A549 treated with ZK216348 at 1 μM for 4 hours (cell line): ENCODE measurements at places on chromosomes 3 and 15. TPM values are rescaled to one million over a fixed set of nuclear protein-coding genes. Genes with fewer than 3 reads are reported as not detected.

RTF1 gene
- 16.4 to 27.7 TPM (median 20.7 TPM) in 5 replicates for total RNA-seq

RBMS3 gene
- total RNA-seq, result 0.47 to 1.1 TPM (median 0.56 TPM) in 5 replicates

LRTM1 gene
- not detected in 5 replicates for total RNA-seq

BNC1 gene
- 0.45 to 0.88 TPM (median 0.53 TPM) in 5 replicates for total RNA-seq

AP3B2 gene
- total RNA-seq, result 0.41 to 1.7 TPM (median 0.88 TPM) in 5 replicates

CASR gene
- not detected in 5 replicates for total RNA-seq

TEX55 gene
- not detected in 5 replicates for total RNA-seq

TMEM39A gene
- total RNA-seq, result 14.6 to 27.8 TPM (median 22.9 TPM) in 5 replicates

DHX30 gene
- total RNA-seq, result 28.8 to 47.0 TPM (median 46.4 TPM) in 5 replicates

AMOTL2 gene
- 35.6 to 51.8 TPM (median 51.2 TPM) in 5 replicates for total RNA-seq

SUCNR1 gene
- 0.09 to 0.16 TPM (median 0.09 TPM) in 3 of 5 replicates, not detected in the others for total RNA-seq

CCDC9B gene
- total RNA-seq, result 17.9 to 24.7 TPM (median 19.2 TPM) in 5 replicates

RTP1 gene
- not detected in 5 replicates for total RNA-seq

TM4SF4 gene
- 31.8 to 40.4 TPM (median 35.0 TPM) in 5 replicates for total RNA-seq

MBD4 gene
- 18.6 to 28.3 TPM (median 22.9 TPM) in 5 replicates for total RNA-seq

MCTP2 gene
- not detected in 5 replicates for total RNA-seq

TCTA gene
- total RNA-seq, result 18.9 to 24.4 TPM (median 23.7 TPM) in 5 replicates

TYRO3 gene
- total RNA-seq, result 13.0 to 15.5 TPM (median 14.3 TPM) in 5 replicates

FANCD2OS gene
- total RNA-seq, result not detected in 5 replicates

GASK1A gene
- total RNA-seq, result not detected in 5 replicates

SLC25A26 gene
- total RNA-seq, result 17.0 to 19.3 TPM (median 17.8 TPM) in 5 replicates

ANKRD34C gene
- total RNA-seq, result not detected in 5 replicates

RLBP1 gene
- not detected in 5 replicates for total RNA-seq

CORO2B gene
- total RNA-seq, result 2.4 to 3.9 TPM (median 3.1 TPM) in 5 replicates

STRIT1 gene
- total RNA-seq, result not detected in 5 replicates

SCAANT1 gene
- total RNA-seq, result not detected in 5 replicates

ALS2CL gene
- 7.2 to 9.5 TPM (median 9.0 TPM) in 5 replicates for total RNA-seq

GOLGA6D gene
- 0.07 TPM in 1 of 5 replicates, not detected in the others for total RNA-seq

ZNF620 gene
- total RNA-seq, result 1.4 to 2.2 TPM (median 1.6 TPM) in 5 replicates

HRG gene
- not detected in 5 replicates for total RNA-seq

ZBED2 gene
- total RNA-seq, result 0.19 to 0.43 TPM (median 0.26 TPM) in 5 replicates

CDHR4 gene
- total RNA-seq, result 0.13 to 0.35 TPM (median 0.23 TPM) in 5 replicates

GNB5 gene
- total RNA-seq, result 38.8 to 56.6 TPM (median 50.0 TPM) in 5 replicates

RASGRP1 gene
- total RNA-seq, result 0.24 to 0.42 TPM (median 0.35 TPM) in 5 replicates

TRAK1 gene
- total RNA-seq, result 13.3 to 18.4 TPM (median 15.1 TPM) in 5 replicates

ROBO2 gene
- not detected in 5 replicates for total RNA-seq

GOLGA8T gene
- 1.1 to 2.8 TPM (median 2.0 TPM) in 5 replicates for total RNA-seq

ADGRG7 gene
- total RNA-seq, result not detected in 5 replicates

GOLGA8K gene
- total RNA-seq, result 0.34 to 1.1 TPM (median 0.85 TPM) in 5 replicates

LRRC31 gene
- total RNA-seq, result not detected in 5 replicates

TMOD2 gene
- 1.2 to 2.9 TPM (median 2.0 TPM) in 5 replicates for total RNA-seq

IL5RA gene
- total RNA-seq, result not detected in 5 replicates

CEMIP gene
- total RNA-seq, result 0.82 to 1.8 TPM (median 1.2 TPM) in 5 replicates

SLC22A14 gene
- total RNA-seq, result 0.09 TPM in 2 of 5 replicates, not detected in the others

RASGRF1 gene
- 0.32 to 1.9 TPM (median 0.54 TPM) in 5 replicates for total RNA-seq

ZNF35 gene
- 5.2 to 8.3 TPM (median 5.5 TPM) in 5 replicates for total RNA-seq

PLA2G4E gene
- not detected in 5 replicates for total RNA-seq

ASB14 gene
- total RNA-seq, result not detected in 5 replicates

SYNPR gene
- not detected in 5 replicates for total RNA-seq

ARRDC4 gene
- 0.13 to 0.31 TPM (median 0.21 TPM) in 5 replicates for total RNA-seq

TMEM158 gene
- total RNA-seq, result 9.1 to 21.3 TPM (median 15.9 TPM) in 5 replicates

DNAH12 gene
- 0.08 to 0.21 TPM (median 0.15 TPM) in 3 of 5 replicates, not detected in the others for total RNA-seq

CHRM5 gene
- 0.07 TPM in 1 of 5 replicates, not detected in the others for total RNA-seq

COL6A5 gene
- total RNA-seq, result not detected in 5 replicates

CTXN2 gene
- total RNA-seq, result not detected in 5 replicates

GPR27 gene
- 2.5 to 4.1 TPM (median 3.1 TPM) in 5 replicates for total RNA-seq

GPR149 gene
- total RNA-seq, result not detected in 5 replicates
